Glutamatergic neuron (in vitro differentiated cells): ENCODE measurements at places on chromosomes 4 and X. TPM values are rescaled to one million over a fixed set of nuclear protein-coding genes. Genes with fewer than 3 reads are reported as not detected.

DNA sequence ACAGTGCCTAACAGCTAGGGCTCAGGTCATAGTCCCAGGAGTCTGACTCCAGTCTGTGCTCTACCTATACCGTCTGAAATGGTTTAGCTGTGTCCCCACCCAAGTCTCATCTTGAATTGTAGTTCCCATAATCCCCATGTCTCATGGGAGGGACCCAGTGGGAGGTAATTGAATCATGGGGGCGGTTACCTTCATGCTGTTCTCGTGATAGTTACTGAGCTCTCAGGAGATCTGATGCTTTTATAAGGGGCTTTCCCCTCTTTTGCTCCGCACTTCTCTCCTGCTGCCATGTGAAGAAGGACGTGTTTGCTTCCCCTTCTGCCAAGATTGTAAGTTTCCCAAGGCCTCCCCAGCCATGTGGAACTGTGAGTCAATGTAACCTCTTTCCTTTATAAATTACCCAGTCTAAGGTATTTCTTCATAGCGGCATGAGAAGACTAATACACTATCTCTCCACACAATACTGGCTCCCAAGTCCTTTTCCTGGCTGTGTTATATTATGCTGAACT lies 110.8 kb downstream of the AFAP1 start:
- DNase-seq: no peak

GRCh38 chrX:87006561-87006960 lies 511.0 kb upstream of the KLHL4 start:
- DNase-seq: no peak

- DNase-seq: no peak
Observed at GRCh38 chr4:128461291-128462102, 173.9 kb upstream of the PGRMC2 start.

- DNase-seq: no peak
Observed at GRCh38 chr4:94354474-94354896, 11.8 kb upstream of the HPGDS start.

- no peak for DNase-seq
Observed at GRCh38 chr4:176794151-176794550, 1.4 kb upstream of the VEGFC start.

The SMIM10L2A gene
- 3.4 TPM for total RNA-seq

DNA sequence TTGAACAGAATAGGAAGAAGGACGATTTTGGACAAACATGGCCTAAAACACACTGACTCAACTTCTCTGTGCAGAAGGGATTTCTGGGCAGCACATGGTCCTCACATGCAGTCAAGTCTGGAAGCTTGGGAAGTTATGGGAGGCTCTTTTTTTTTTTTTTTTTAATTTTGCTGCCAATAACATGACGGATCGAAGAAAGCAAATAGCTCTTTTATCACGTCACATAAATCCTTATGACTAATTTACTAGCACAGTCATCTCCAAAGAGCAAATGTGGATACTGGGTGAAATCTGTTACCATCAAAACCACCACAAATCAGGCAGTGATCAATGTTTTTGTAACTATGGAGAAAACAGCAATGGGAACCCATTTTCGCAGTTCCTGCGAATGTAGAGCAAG lies 193.3 kb upstream of the FAM9B start:
- no peak for DNase-seq

DNA sequence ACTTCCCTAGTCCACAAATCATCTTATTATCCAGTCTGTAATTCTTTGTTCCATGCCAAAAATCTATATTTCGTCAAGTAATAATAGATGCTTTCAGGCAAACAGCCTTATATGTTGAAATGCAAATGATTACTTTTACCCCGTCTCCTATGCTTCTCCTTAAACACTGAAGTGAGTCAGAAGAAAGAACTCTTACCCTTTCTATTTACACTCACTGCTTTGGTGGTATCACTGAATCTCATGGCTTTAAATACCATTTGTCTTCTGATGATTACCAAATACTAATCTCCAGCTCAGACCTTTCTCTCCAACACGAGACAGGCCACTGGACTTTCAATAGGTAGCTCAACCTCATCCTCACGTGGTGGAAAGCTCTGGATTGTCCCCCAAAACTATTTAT lies 558.1 kb downstream of the IL1RAPL1 start:
- DNase-seq: no peak

GRCh38 chr4:72473434-72473900 lies 95.6 kb downstream of the ADAMTS3 start:
- no peak for DNase-seq

GRCh38 chr4:18022572-18023050 lies 1.1 kb upstream of the LCORL start:
- no peak for DNase-seq

DNA sequence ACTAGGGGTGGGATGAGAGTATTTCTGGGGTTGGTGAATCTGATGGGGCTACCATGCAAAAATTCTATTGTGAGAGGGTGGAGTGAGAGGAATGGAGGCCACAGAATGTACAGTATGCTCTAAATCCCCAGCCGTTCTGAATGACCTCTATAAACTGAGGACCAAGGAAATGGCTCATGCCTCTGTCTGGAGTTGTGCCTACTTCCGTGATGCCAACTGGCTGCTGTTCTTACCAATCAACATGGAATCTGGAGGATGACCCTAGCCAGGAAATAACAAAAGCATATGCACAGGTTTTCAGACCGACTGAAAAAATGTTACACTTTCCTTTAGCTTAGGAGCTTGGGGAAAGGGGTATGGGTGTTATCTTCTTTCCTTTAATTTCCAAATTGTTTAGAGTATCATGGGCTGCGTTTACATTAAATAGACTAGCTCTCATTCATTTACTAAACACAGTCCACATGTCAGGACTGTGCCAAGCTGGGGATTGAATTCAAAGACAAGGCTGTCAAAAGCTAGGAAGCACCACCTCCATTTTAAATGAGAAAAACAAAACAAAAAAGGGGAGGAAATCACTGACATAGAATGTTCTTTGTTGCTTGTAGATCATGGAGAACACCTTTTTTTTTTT lies 20.2 kb upstream of the CCKAR start:
- DNase-seq: no peak

DNA sequence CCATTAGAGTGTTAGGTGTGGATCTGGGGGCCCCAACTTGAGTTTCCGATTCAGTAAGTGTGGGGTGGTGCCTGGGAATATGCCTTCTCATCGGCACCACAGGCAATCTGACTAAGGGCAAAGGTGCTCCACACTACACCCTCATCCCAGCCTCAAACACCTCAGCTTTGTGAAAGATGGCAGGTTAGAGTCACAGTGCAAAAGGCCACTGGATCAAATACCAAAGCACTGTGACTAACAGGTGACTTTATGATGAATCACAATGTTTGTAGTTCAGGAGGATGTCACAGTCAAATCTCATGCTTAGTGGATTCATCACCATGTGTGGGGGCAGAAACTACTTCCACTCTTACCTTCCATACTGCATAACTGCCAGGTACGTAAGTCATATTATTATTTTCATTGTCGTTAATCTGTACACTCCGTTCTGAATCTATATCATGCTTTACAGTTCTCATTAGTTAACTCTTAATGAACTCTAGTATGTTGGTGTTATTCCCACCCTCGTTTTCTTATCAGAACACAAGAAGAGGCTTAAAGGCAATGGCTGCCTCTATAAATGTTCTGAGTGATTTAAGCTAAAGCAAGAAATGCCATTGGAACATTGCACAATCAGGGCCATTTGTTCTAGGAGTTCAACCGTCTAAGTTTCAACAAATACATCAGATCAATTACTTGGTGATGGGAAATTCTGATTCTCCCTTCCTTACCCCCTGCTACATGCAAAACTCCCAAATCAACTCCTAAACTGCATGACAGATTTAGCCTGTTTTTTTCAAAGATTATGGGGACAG lies 50.2 kb downstream of the PRKG2 start:
- DNase-seq: no peak

- peak; percentile 42 for DNase-seq
Observed at GRCh38 chrX:149962859-149963757, 24.8 kb upstream of the EOLA2 start.

- no peak for DNase-seq
Observed at GRCh38 chrX:116246261-116246660, 75.7 kb downstream of the AGTR2 start.

GRCh38 chr4:161519611-161520010 lies 644.2 kb downstream of the FSTL5 start:
- DNase-seq: no peak

DNA sequence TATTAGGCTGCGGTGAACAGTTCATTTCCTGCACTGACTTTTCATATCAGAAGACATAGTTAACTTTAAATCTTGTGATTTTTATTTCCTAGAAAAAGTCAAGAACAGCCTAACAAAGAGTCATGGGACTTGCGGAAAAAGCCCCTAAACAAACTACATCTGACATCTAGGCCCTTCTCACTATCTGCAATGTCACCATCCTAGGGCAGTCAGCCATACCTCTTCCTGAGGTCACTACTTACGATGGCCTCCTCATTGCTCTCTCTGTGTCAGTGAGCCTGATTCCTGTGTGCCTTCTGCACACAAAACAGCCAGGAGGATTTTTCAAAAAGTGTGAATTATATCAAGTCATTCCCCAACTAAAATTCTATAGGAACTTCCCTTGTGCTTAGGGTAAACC lies 22.4 kb upstream of the KIT start:
- no peak for DNase-seq

DNA sequence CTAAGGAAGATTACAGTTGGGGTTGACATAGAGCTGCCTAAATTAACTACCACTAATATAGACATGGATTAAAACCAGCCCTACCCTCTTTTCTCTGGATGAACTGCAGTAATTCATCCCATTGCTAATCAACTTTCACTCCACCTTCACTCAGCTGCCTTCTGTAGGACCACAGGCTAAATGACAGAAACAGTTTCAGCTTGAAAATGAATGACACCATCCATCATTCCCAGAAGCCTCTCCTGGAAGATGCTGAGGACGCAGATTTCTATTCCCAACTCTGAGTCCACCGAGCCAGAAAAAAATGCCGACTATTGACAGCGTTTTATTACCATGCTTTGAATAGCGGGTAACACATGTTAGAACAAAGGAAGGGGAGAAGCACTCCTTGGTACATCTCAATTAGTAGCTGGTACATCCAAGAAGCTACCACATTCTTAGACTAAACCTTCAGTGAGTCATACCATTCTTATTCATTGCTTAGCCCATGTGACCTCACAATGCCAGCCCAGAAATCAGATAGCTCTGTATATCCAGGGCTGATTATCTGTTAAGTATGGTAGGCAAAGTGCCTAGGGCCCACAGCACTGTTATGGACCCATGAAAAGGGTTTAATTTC lies 25.3 kb downstream of the DCX start:
- DNase-seq: no peak

The ARMCX4 gene
- 22.1 TPM for total RNA-seq

- no peak for DNase-seq
Observed at GRCh38 chr4:164725066-164725465, 28.9 kb upstream of the SMIM31 start.

DNA sequence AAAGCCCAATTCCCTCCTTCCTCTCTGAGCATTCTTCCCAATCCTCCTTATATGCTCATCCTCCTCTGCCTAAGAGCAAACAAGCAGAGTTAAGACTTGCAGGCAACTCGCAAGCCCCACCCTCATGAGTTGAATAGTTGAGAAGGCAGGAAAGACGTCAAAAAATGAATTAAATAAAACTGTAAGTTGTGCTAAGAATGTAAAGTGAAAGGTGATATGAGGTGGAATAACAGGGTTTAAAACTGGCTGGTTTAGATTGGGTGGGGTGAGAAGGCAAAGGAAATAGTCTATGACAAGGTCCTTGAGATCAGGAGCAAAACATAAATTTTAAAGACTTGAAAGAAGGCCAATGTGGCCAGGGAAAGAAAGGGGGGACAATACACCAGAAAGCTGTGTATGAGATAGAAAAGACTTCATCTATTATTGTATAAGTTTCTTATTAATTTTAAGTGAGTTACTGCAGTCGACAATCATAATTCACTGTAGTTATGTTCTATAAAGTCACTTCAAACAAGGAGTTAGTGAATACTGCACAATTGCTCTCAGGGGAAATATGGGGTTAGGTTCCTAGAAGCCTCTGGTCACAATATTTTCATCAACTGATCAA lies 124.9 kb downstream of the RELL1 start:
- DNase-seq: no peak

DNA sequence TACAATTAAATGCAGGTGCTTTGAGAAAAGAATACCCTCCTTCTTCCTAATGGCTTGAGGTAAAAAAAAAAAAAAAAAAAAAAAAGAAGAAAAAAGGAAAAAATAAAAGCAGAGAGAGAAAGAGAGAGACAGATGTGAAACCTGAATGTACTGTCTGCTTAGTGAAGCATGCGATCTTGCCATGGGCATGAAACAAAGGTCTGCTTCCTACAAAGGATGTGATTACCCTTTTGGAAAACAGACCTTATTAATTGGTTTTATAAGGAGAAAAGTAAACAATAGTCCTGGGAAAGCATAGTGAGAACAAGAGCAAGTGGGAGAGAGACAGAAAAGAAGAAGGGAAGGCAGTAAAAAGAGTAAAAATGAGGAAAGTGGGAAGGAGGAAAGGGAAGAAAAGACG lies 526.1 kb upstream of the PABPC4L start:
- DNase-seq: no peak

DNA sequence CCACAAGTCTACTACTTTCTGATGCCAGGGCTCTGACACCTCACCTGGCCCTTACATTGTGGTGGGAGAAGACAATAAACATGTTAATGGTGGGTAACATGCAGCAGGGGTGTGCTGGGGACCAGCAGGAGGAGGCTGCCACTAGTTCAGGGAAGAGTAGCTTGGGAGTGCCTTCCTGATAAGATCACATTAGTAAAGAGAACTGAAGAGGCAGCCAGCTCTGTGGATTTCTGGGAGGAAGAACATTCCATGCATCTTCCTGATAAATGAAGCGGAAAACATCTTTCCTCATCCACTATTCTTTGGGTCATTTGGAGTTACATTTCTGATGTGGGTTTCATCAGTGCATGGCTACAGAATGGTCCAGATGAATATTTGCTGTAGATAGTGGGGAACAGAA lies 9.0 kb downstream of the RNF150 start:
- DNase-seq: no peak
